IPS DF 19.7 (cell line): ENCODE measurements at places on chromosomes 4 and X.

GRCh38 chr4:52950226-52950625, 88.1 kb downstream of the RASL11B start:
- no peak for DNase-seq

GRCh38 chr4:31518796-31519250, 798.7 kb downstream of the PCDH7 start:
- no peak for DNase-seq

DNA sequence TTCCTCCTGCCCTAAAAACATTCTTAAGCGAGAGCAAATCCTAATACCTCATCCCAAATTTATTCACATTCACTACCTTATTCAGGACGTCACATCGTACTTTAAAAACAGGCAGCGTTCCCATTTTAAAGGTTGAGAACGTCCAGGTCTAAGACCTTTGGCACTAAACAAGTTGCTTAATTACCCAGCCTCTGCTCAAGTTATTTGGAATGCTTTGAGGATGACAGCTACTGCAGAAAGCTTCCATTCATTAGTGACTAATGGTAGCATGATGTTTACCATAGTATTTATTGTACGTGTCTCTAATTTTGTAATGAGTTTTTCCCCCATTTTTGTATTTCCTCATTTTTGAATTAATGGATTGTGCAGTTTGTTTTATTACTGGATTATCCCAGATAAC, 1.5 kb downstream of the USP38 start:
- DNase-seq: no peak

GRCh38 chrX:139834879-139835278, 98.0 kb downstream of the ATP11C start:
- DNase-seq: no peak

DNA sequence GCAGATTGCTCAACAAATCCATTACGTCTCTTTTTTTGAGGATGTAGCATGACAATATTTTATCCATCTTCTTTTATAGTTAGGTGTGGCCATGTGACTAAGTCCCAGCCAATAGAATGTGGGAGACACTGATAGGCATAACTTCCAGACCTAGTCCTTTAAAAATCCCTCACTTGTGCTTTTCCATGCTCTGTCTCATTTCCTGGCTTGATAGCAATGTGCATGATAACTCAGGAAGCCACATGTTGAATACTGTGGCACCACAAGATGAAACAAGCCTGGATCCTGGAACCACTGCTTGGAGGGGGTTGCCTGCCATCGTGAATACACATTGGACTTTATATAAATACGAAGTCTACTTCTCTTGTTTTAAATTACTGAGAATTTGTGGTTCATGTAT, 184.0 kb upstream of the NEIL3 start:
- no peak for DNase-seq

DNA sequence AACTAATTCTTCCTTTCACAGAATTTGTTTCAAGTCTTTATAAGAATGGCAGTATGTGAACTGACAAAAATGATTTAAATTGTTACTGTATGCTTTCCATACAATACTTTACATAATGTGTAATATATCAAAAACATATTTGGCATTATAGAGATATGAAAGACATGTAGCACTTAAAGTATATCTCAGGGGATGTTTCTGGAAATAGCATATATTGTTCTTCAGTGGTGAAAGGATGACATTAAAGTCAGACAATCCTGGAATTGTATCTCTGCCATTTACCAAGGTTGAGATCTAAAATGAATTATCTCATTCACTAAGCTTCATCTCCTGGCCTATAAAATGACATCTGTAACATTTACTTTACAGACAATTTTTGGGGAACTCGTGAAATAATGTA, 358.4 kb upstream of the EPHA5 start:
- no peak for DNase-seq

GRCh38 chr4:26459054-26459755, 31.1 kb downstream of the CCKAR start:
- DNase-seq: peak; percentile 40

DNA sequence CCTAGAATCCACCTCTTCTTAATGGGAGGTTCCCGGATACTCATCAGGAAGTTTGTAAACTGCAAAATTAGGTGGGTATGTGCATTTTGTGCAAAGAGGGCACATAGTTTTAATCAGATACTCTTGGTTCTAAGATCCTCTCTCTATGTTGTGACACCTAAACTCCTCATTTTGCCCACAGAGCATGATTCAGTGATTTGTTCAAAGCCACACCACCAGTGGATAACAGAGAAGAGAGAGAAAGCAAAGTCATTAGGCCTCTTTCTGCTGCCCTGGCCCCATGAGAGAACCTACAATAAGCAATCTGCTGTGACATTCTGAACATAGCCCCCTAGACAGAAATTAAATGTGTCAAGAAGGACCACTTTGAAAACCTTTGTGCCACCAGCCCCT, 72.3 kb upstream of the STIM2 start:
- no peak for DNase-seq

GRCh38 chrX:72081605-72082320, 50.0 kb downstream of the RTL5 start:
- no peak for DNase-seq

DNA sequence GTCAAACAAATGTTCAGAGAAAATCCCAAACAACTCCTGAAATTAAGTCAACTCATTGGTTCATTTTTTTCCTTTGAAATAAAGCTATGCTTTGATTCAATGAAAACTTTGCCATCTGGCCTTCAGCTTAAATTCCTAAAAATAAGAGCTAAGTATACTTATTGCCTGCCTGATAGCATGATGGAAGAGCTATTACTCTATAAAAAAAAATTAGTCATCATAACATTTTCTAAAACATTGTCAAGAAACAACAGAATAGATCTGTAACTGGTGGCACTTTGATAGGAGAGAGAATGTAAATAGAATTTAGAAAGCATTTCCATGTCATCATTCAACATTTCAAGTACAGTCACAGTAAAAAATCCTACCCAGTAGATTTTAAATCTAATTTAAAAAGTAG, 136.6 kb downstream of the CORIN start:
- DNase-seq: no peak

GRCh38 chrX:84933956-84934556, 69.6 kb upstream of the APOOL start:
- DNase-seq: no peak

GRCh38 chrX:1492421-1493012, 39.8 kb upstream of the ASMTL start:
- DNase-seq: no peak

DNA sequence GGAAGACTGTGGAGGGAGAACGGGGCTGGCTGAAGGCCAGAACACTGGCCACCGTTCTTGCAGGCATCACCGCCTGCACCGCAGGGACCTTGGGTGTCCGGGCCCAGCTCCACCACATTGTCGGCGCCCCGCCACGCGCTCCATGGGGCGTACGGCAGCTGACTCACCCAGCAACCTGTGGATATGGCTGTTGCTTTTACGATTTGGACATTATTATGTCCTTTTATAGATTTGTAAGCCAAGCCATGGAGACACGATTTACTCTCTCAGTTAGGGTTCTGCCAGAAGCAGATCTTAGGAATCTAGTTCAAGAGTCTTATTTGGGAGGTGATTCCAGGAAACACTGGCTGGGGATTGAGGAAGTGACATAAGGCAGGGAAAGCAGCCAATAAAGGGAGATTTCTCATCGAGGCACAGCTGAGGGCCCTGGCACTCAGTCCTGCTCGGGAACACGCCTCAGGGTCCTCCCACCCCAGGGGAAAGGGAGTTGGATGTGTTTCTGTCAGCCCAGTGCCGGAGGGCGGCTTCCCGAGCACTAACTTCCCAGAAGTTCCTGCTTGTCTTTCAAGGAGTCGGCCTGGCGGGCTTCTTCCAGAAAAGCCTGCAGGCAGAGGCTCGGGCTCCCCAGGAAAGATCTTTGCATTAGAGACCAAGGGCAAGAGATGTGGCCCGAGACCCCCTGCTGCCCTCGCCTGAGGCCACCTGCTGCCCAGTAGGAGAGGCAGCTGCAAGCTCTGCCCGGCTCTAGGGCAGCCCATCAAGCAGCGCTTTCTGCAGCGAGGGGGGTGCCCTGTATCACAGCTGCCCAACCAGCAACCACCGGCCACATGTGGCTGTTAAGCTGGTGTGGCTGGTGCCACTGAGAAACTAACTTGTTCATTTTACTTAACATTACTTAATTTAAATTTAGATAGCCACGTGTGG, 52.9 kb downstream of the CRMP1 start:
- DNase-seq: no peak

- DNase-seq: no peak
These were observed 145.1 kb downstream of the STPG2 start for GRCh38 chr4:97998203-97998602.

DNA sequence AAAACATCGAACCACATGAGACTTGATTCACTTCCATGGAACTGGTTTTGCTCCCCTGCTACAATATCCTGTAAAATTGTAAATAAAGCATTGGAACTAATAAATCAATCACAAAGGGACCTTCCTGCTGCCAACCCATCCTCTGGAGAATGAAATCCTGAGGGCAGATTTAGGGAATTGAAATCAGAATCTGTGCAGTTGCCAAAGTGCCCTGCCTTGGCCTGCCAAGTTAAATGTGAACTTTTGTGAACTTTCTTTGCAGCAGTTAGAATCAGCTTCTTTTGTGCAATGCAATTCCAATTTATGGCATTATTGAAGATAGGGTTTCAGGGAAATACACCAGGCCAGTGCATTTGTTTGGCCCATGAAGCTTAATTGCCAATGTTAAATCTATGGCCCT, 263.1 kb downstream of the PTTG2 start:
- DNase-seq: no peak

- no peak for DNase-seq
These were observed 35.1 kb downstream of the FBXO8 start for GRCh38 chr4:174248407-174248806.

DNA sequence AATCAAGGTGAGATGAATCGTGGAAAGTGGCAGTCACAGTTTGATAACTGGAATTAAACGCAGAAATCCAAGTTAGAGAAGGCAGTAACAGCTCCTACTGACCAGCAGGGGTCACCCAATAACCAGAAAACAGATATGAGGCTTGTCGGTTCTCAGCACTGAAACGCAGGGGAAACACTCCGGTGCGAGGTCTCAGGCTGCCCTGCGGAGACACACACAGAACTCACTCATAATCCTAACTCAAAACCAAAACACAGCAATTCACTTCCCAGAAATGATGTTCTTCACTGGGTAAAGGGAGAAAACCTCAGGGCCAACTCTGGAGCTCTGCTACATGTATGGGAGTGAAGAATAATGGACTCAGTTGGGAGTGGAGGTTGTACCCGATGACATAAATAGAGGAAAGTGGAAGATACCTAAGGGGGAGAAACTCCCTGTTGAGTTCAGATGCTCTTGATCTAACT, 384.4 kb downstream of the RAPGEF2 start:
- peak; percentile 40 for DNase-seq

- no peak for DNase-seq
These were observed 90.8 kb downstream of the FNIP2 start for GRCh38 chr4:158859661-158860060.

- DNase-seq: no peak
These were observed 81.5 kb upstream of the SMIM10 start for GRCh38 chrX:134909261-134909660.

- no peak for DNase-seq
These were observed 238.8 kb downstream of the MGST2 start for GRCh38 chr4:139904406-139904805.

GRCh38 chrX:25531096-25531495, 515.3 kb upstream of the ARX start:
- no peak for DNase-seq

GRCh38 chrX:45696736-45697135, 496.1 kb upstream of the DIPK2B start:
- DNase-seq: no peak

GRCh38 chrX:76253432-76253831, 80.6 kb downstream of the PBDC1 start:
- DNase-seq: peak; percentile 0
